Inflammatory macrophage treated with lipopolysaccharide for 4 hours (primary cell): ENCODE measurements at places on chromosomes 11 and 22.

- DNase-seq: no peak
Measured at GRCh38 chr22:29126670-29127395, 54.0 kb downstream of the KREMEN1 start.

GRCh38 chr11:14181121-14181520, 177.9 kb downstream of the RRAS2 start:
- no peak for DNase-seq

- DNase-seq: no peak
Measured at GRCh38 chr11:84292955-84293354, 1006.8 kb upstream of the CCDC90B start.

DNA sequence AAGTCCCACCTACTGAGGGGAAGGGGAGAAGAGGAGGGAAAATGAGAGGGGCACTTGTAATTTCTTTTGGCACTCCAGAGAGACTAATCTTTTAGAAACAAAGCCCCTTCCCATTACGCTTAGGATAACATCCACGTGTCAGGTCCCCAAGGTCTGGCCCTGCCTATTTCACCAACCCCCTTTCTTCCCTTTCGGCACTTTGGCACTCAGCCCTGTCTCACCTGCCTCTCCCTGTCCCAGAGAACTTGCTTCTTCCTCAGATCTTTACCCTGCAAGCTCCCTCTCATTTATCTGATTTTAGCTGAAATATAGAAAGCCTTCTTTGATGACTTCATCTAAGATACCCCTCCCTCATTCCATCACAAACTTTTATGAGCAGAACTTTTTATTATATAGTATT, 55.5 kb downstream of the RASSF10 start:
- DNase-seq: no peak

DNA sequence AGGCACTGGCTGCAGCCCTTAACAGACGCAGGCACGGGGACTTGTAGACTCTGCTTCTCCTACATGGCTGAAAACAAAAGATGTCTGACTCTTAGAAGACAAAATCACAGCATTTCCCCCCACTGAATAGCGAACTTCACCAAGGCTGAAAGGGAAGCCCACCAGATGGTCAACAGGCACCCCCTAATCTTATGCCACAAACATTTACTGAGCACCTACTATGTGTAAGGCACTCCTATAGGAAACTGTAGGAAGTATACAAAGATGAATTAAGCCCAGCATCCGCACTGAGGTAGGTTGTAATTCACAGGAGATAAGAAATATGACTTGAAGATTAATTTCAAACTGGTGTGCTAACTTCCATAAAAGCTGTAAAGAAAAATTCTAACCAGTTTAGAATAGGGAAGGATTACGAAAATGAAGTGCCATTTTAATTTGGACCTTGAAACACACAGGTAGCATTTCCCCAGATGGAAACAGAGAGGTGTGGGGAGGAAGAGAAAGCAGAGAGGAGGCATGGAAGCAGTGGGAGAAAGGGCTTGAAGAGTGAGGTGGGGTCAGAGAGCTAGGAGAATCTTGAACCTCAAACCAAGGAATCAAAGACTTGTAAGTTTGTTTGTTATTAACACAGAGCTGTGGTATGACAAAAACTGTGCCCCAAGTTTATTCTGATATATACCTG, 38.1 kb downstream of the NUMA1 start:
- no peak for DNase-seq

DNA sequence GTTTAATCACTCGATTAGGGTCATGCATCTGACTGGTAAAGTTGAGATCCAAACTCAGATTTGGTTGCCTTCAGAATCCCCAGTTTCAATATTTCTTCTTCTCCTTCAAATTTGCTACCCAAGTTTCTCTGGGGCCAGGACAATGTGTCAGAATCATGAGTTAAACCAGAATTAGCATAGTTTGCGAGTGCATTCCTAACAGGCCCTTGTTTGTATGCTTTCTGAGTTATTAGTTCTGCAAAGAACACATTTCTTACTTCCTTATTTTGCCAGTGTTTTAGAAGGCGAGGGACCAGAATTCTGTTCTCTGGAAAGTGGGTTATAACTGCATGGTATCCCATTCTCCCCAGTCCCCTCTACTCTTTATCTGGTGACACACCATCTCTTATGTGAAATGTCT, 112.0 kb downstream of the ARL14EP start:
- DNase-seq: peak; percentile 6

- DNase-seq: no peak
Measured at GRCh38 chr11:44223238-44223637, 86.7 kb downstream of the ALX4 start.

- DNase-seq: no peak
Measured at GRCh38 chr22:40401532-40401931, 31.1 kb downstream of the SGSM3 start.

DNA sequence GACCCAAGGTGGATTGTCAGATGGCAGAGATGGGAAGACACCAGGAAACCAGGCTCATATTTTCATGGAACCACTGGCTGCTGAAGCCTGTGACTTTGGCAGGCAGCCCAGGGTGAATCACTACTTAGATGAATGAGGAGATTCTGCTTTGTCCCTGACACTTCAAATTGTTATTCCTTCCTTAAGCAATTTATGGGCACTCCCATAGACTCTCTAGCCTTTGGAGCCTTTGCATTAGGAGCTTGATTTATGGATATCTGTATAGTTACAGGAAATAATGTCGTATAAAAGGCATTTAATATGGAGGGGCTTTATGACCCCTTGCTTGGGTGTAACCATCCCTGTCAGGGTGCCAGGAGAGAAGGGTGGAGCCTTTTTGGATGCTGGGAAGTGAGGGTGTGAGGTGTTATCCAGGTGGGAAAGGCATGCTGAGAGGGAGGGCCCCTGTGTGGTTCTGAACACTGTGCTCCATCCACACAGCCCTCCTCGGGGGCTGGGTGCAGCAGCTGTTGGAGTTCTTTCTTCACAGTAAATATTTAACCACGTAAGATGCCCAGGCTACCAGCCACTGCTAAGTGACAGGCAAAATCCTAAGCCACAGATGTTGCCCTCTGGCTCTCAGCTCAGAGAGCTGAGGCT, 35.3 kb downstream of the IL18 start:
- DNase-seq: peak; percentile 19

DNA sequence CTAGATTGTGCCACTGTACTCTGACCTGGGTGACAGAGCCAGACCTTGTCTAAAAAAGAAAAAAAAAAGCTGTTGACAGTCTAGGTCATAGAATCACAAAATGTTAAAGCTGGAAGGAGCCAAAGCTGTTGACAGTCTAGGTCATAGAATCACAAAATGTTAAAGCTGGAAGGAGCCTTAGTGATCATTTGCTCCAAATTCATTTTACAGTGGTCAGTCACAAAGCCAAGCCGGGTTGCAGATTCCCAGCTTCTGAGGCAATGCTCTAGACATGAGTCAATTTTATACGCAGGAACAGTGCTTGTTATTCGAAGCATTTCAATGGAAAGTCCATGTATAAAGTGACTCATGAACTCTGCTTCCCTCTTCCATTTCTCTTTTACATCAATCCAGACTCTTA, 47.4 kb downstream of the SYT13 start:
- no peak for DNase-seq

GRCh38 chr11:118916842-118917388, 8.8 kb downstream of the BCL9L start:
- DNase-seq: no peak

DNA sequence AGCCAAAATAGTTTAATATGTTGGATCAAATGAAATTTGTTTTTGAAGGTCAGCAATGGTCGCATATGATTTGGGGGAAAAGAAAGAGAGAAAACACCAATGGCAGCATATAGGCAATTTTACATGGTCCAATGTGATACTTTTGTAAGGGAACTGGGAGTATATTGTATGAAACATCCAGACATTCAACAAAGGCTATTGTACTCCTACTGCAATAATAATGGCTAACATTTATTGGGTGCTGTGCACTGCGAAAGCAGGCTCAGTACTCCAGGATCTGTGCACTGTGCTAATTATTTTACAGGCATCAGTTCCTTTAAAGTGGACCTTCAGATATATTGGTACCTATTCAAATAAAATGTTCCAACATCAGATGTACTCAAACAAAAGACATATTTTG, 5.9 kb upstream of the OR10V1 start:
- DNase-seq: no peak
